ENCODE measurements at places on chromosomes 4 and X.
A peak's percentile ranks its signal among the peaks of the same experiment; 100 is the strongest.

GRCh38 chrX:134525086-134525792 is 65.3 kb downstream of the HPRT1 start:
- DNase-seq: no peak

- DNase-seq: no peak
Measured at GRCh38 chrX:84487365-84488353, 14.6 kb downstream of the HDX start.

- DNase-seq: peak; percentile 5
Measured at GRCh38 chr4:121421594-121421993, 40.8 kb upstream of the QRFPR start.

- DNase-seq: no peak
Measured at GRCh38 chr4:75432683-75433082, 81.5 kb downstream of the RCHY1 start.

- no peak for DNase-seq
Measured at GRCh38 chrX:118552121-118552900, 56.7 kb downstream of the DOCK11 start.

- DNase-seq: no peak
Measured at GRCh38 chrX:107447642-107448041, 1.8 kb upstream of the FRMPD3 start.

DNA sequence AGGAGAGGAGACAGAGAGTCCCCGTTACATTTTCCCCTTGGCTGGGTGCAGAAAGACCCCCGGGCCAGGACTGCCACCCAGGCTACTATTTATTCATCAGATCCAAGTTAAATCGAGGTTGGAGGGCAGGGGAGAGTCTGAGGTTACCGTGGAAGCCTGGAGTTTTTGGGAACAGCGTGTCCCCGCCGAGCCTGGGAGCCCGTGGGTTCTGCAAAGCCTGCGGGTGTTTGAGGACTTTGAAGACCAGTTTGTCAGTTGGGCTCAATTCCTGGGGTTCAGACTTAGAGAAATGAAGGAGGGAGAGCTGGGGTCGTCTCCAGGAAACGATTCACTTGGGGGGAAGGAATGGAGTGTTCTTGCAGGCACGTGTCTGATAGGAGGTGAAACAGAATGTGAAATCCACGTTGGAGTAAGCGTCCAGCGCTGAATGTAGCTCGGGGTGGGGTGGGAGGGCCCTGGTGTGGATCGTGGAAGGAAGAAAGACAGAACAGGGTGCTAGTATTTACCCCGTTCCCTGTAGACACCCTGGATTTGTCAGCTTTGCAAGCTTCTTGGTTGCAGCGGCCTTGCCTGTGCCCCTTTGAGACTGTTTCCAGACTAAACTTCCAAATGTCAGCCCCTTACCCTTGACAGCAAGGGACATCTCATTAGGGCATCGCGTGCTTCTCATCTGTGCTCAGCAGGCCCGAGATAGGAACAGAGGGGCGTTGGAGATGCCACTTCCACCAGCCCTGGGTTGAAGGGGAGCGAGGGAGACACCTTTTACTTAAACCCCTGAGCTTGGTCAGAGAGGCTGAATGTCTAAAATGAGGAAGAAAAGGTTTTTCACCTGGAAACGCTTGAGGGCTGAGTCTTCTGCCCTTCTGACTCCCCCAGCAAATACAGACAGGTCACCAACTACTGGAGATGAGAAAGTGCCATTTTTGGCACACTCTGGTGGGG is 2.7 kb downstream of the SHOX start:
- DNase-seq: no peak

GRCh38 chrX:120311727-120312063 is 434 bp upstream of the TMEM255A start:
- DNase-seq: no peak

- DNase-seq: no peak
Measured at GRCh38 chrX:44439242-44439794, 95.8 kb upstream of the EFHC2 start.

DNA sequence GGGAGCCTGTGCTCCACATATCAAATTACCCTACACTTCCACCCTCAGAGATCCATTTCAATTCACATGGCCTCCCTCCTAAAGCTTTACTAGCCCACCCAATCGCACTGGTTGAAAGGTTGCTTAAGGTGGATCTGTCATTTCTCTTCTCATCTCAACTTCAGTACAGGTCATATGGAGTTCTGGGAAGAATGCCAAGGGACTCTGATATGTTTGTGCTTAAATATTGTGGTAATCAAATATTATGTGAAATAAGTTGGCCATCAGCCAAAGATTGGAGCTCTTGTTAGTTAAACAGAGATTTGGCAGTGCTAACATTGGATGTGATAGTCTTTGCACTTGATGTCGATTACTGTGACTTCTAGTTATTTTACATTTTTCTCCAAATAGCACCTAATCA is 20.5 kb downstream of the SEPTIN6 start:
- DNase-seq: no peak

- DNase-seq: no peak
Measured at GRCh38 chr4:94714365-94715160, 43.2 kb upstream of the BMPR1B start.

DNA sequence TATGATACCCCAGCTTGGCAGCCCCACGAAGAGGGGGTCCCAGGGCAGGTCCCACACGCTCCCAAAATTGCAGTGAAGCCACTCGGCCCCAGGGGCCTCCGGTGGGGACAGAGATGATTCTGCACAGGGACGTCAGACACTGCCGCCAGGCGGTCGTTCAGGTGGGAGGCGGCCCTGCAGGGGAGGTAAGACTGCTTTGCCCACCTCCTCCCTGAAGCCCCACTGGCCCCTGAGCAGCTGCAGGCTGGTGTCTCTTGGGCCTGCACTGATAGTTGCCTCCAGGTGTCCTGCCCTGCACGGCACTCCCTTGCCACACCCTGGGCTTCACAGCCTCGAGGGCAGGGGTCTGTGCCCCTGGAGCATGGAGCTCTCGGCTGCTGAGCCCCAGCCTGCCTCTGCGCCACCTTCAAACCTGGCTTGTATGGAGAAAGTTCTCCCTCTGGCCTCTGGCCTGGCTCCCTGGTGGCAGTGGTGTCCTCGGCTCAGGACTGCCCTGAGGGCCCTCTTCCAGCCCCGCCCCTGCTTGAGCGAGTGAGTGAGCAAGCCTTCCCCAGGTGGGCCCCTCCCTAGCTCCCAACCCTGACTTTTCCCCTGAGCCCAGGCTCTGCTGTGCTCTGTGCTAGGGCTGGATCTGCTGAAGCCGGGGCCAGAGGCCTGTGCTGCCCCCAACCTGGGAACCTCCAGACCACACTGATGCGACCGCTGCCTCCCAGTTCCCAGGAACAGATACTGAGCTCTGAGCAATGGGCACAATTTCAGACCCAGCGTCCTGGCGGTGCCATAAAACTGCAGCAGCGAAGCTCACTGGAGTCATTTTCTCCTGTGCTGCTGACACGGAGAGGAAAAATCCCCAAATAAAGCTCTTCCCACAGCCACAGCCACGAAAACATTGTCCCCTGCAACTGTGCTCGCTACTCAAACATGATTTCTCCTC is 16.1 kb downstream of the ADRA2C start:
- DNase-seq: no peak

DNA sequence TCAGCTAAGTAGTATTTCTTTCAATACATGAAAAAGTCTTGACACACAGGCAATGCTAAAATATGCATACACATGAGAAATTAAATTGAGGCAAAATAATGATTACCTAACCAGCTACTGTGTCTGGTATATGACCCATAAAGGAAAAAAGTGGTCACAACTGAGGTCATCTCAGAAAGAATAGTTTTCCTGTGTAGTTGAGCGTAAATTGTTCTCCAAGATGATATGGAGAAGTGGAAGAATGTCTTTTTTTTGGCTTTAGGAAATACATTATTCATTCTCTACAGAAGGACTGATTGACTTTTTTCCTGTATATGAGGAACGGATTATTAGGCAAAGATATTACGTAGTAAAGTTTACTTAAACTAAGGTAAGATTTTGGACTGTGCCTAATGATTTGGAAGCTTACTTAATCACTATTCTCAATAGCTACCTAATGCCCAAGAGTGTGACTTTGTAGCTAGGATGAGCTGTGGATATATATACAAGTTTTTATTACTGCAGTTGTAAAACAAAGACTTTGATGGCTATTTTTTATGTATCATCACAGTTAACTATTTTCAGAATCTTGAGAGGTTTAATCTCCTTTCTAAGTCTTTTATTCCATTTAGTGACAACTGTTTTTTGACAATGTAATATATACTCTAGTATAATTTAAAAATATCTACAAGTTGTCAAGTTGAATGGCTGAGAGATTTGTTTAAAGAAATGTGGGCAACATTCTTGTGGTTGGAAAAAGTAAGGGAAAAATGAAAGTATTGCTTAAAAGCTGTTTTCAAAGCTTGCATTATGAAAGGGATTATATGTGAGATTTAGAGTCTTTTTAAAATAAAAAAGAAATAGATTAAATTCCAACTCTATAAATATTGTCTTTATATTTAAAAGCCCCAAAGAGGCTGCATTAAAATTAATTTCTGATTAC is 100.2 kb downstream of the PDLIM5 start:
- DNase-seq: no peak

DNA sequence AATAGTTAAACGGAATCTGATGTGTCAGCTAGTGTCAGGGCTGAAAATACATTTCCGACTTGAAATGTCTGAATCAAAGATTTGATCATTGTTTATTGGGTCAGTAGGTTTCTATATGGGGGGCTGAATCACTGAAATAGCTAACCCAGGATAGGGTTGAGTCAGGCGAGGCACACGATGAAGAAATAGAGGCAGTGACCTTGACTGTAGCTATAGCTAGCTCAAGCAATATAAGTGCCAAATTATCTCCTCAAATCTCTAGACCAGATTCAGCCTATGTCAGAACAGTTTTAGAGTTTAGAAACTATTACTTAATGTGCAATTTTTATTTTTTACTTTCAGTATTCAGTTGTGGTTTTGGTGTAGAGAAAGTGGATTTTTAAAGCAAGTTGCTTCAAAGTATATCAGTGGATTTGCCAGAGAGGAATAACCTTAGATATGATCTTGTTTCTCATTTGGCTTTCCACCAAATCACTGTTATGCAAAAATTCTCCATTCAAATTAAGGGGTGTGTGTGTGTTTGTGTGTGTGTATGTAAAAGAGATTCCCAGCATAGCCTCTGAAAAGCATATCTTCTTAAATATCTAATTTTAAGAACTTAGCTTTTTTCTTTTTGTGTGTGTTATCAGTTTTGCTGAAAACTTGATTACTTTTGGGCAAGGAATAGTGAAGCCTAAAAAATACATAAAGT is 100.3 kb upstream of the RPL34 start:
- DNase-seq: no peak

- no peak for DNase-seq
Measured at GRCh38 chrX:13376857-13377549, 57.1 kb upstream of the ATXN3L start.

- DNase-seq: no peak
Measured at GRCh38 chrX:41541386-41541785, 94.2 kb downstream of the NYX start.

GRCh38 chr4:158940271-158940670 is 162.6 kb upstream of the RAPGEF2 start:
- DNase-seq: no peak

- no peak for DNase-seq
Measured at GRCh38 chr4:163495900-163496299, 1.4 kb downstream of the TMA16 start.

DNA sequence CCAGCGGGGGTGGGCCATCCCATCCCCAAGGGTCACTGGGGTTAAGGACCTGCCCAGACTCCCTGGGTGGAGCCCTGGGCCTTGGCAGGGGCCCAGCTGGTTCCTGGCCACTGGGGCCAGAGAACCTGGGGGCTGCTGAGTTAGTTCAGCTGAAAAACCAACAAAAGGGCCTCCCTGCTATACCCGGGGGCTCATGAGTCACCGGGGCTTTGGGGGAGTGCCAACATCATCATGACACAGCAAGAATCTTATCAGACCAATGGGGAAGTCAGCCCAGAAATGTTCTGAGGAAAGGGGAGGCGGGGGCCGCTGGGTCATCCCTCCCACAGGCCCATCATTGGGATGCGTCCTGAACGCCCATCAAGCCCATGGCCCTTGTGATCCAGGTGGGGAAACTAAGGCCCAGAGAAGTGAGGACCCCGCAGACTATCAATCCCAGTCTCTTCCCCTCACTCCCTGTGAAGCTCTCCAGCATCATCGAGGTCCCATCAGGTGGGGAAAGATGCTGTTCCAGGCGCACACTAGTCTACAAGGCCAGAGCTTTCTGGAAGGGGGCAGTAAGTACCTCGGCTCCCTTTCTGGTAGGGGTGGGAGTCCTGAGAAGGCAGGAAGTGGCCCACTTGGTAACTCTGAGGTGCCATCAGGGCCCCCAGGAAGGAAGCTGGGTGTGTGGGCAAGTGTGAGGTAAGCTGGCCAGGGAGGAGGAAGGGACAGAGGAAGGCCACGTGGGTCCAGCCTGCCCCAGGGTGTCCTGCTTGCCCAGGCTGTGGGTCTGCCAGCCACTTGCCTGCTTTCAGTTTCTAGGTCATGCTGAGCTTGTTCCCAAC is 4.5 kb downstream of the G6PD start:
- no peak for DNase-seq

DNA sequence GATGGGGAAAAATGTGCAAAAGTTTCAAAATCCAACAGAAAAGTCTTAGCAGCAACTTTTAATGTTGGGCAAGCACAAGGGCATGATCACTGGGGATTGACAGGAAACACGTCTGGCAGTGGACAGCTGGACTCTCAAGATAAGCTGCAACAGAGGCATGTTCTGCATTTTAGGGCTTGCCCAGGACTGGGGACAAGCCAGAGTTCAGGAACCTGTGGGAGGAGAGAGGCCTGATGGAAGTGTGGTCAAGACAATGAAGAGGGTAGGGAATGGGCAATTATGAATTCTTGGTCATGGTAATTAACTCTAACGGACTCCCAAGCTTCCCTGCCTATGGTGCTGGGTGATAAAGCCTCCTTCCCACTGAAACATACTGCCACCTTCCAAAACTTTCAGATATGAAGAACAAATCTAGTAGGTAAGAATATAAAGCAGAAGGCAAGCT is 48.4 kb downstream of the ANXA3 start:
- no peak for DNase-seq

GRCh38 chr4:8593264-8594096 is 915 bp downstream of the CPZ start:
- DNase-seq: no peak

GRCh38 chr4:88091378-88091777 is 67.1 kb downstream of the ABCG2 start:
- DNase-seq: no peak

GRCh38 chr4:101123231-101123630 is 224.1 kb downstream of the PPP3CA start:
- no peak for DNase-seq

- no peak for DNase-seq
Measured at GRCh38 chr4:121734571-121734970, 30.4 kb downstream of the SMIM43 start.

- DNase-seq: no peak
Measured at GRCh38 chr4:143404555-143404954, 67.9 kb downstream of the GAB1 start.

DNA sequence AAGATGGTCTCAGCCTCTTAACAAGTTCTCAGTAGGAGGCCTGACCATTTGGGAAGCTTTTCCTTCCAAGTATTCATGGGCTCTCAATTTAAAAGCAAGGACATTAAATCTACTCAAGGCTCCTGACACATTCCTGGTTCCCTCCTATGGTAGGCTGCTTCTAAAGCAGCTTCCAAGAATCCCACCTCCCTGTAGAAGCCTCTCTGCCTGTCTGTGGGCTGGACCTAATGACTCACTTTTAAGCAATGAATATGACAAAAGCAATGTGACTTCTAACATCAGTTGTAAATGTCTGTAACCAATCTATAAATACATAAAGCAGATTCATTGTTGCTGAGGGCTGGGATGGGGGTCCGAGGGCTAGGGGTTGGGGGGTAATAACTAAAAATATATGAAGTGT is 99.5 kb upstream of the FAM9B start:
- DNase-seq: no peak

Data from neuronal stem cell (in vitro differentiated cells).